ENCODE measurements at places on chromosomes 12 and 14. TPM values are rescaled to one million over a fixed set of nuclear protein-coding genes. Genes with fewer than 3 reads are reported as not detected.

PDE3A gene
- total RNA-seq = 2.4 TPM

SLC39A9 gene
- 54.1 TPM for total RNA-seq

KRT85 gene
- total RNA-seq = not detected

DBX2 gene
- total RNA-seq = not detected

OASL gene
- total RNA-seq = not detected

GRCh38 chr12:130401703-130402102, 64.0 kb downstream of the PIWIL1 start:
- no peak for DNase-seq

GRCh38 chr12:86950444-86950843, 694.3 kb upstream of the MGAT4C start:
- no peak for DNase-seq

- no peak for DNase-seq
Observed at GRCh38 chr12:110796952-110797351, 49.8 kb upstream of the CCDC63 start.

- DNase-seq = no peak
Observed at GRCh38 chr12:99092100-99092851, 447.2 kb downstream of the APAF1 start.

- DNase-seq = no peak
Observed at GRCh38 chr12:71442567-71442931, 3.0 kb downstream of the LGR5 start.

DNA sequence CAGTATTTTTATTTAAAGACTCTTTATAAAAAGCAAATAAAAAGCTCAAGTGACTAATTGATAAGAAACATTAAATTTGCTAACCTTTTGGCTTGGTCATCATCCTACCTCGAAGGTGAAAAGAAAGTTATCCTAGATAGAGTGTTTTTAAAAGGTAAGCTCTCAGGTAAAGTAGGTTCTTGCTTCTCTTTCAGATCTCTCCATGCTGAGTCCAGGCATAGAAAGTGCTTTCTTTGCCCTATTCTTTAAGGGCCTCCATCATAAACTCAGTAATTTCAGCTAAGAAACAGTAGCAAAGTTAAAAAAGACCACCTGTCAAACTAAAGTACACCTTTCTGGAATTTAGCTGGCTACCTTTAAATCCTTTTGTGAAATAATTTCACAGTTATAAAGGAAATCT, 20.6 kb upstream of the ANHX start:
- DNase-seq = no peak

- no peak for DNase-seq
Observed at GRCh38 chr14:76917745-76918255, 91.6 kb downstream of the LRRC74A start.

DNA sequence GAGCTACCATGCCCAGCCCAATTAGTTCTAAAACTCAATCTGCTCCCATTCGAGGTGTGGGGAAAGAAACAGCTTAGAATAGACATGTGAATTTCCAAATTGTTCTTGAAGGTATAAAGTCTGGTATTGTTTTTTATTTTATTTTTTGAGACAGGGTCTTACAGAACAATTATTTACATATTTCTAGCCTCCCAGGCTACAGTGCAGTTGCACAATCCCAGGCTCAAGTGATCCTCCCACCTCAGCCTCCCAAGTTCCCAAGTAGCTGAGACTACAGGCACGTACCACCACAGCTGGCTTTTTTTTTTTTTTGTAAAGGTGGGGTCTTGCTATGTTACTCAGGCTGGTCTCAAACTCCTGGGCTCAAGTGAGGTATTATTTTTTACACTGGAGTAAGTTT, 6.3 kb downstream of the SLC11A2 start:
- no peak for DNase-seq

GRCh38 chr14:104893435-104894207, 28.6 kb downstream of the CEP170B start:
- DNase-seq = no peak

GRCh38 chr12:91205811-91206210, 23.2 kb upstream of the DCN start:
- DNase-seq = no peak

- no peak for DNase-seq
Observed at GRCh38 chr12:3935078-3935477, 61.9 kb upstream of the PARP11 start.

- no peak for DNase-seq
Observed at GRCh38 chr14:75980856-75981255, 939 bp downstream of the TGFB3 start.

GRCh38 chr12:127214186-127214585, 1052.8 kb upstream of the TMEM132C start:
- DNase-seq = no peak

- no peak for DNase-seq
Observed at GRCh38 chr12:58847901-58848600, 72.3 kb downstream of the LRIG3 start.

GRCh38 chr12:10058387-10058786, 27.9 kb downstream of the CLEC9A start:
- no peak for DNase-seq

DNA sequence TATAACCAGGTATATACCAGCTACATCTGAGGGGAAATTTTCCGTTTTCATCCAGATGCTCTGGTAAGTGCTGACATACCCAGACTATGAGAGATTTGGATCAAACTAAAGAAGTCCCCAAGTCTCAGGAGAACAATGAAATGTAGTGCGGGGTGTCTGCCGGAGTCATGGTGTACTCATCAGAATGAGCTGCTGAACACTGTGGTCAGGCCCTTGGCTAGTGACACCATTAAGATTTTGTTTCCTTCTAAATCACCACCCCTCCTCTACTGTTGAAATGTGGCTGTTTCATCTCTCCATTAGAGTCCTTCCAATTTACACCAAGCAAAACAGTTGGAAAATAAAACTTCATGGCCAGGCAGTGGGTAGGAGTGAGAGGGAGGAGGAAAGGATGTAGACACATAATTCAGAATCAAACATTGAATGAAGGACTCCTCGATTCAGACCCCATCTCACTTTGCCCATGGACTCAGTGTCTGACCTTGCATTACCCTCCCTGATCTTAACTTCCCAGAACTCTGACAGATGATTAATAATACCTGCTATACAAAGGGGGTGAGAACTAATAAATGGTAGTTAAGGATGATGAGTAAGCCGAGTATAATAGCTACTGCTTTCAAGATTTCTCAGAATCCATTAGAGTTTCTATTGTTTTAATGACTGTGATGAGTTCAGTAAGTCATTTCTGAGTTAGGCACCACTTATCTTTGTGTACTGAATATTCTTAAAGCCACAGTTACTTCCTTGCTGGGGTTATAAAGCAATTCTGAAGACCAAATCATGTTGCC, 127.4 kb downstream of the CRADD start:
- DNase-seq = no peak

DNA sequence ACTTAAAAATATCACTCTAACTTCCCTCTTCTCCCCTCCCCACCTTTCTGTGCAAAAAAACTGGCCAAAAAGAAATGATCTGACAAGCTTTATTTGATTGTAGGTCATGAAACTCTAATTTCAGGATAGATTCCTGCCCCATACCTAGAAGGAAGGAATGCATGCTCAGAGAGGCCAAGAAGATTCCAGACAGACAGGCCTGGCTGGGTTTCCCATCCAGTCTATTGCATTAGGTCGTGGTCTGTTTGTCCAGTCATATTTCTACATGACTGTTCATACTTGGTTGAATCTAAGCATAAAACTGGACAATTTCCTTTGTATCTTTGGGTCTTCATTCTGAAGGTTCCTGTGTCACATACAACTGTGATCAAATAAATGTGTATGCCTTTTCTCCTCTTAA, 20.0 kb upstream of the SLC15A5 start:
- no peak for DNase-seq

DNA sequence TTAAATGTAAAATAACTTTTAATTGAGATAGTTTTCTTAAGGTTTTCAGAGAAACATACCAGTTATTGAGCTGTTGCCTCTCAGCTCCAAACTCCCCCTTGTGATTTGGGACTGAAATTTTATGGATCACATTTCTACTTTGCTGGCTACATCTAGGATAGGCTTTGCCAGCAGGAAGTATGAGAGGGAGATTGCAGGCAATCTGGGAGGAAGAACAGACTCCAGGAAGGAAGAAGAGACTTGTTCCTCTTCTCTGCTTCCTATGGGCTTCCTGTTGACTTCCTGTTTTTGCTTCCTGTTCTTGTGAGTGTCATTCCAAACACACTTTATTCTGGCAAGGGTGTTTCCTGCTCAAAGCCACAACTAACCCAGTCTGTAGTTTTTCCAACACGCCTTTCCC, 312.9 kb downstream of the ITPR2 start:
- DNase-seq = no peak

GRCh38 chr12:77855548-77855947, 24.9 kb downstream of the NAV3 start:
- DNase-seq = no peak

DNA sequence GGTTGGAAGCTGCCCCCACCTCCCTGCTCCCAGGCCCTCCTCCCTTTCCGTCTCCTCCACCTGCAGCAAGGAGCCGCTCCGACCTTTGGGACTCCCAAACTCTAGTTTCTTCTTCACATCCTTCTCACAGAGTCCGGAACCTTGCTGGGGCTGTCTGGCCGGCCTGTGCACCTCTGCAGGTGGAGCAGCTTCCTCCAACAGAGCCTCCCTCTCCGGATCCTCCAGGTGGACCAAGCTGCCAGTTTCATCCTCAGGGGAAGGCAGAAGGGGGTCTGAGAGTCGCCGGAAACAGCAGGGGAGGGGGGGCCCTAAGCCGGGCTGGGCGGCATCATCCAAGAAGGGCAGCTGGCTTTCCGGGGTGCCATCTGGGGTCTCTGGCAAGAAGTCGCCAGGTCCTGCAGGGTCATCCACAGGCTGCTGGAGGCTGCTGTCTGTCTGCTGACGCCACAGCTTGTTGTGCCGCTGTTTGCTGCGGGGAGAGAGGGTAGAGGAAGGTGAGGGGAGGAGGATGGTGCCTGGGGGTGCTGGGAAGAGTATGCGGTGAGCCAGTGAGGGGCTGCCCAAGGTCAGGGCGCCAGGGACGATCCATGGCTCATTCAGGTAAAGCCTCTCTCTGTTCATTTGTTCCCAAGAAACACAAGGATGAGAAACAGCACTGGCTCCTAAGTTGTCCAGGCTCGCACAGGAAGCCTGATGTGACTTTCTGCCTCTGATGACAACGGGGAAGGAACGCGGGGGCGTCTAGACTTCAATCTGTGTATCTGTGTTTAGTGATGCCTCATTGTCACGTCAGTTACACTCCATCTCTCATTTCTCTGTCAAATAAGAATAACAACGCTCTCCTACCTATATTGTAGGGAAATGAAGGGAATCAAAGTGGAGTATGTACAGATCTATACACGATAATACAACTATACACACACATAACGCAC, 61.3 kb upstream of the CORO1C start:
- no peak for DNase-seq

DNA sequence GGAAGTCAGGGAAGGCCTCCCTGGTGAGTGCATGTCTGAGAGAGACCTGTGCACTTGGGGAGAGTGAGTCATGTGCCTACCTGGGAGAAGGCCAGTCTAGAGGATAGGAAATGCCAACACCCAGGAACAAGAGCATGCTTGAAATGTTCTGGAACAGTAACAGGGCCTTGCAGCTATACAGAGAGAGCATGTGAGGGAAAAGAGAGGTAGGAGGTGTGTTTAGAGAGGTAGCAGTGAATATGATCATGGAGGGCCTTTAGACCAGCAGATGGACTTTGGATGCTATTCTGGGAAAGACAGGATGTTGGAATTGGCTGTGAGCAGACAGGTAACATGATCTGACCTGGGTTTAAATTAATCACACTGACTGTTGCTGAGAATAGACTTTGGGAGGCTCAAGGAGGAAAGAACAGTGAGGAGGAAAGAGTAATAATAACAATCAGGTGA, 1143.6 kb downstream of the FLRT2 start:
- DNase-seq = no peak
